ENCODE measurements at places on chromosomes 5 and 9.

DNA sequence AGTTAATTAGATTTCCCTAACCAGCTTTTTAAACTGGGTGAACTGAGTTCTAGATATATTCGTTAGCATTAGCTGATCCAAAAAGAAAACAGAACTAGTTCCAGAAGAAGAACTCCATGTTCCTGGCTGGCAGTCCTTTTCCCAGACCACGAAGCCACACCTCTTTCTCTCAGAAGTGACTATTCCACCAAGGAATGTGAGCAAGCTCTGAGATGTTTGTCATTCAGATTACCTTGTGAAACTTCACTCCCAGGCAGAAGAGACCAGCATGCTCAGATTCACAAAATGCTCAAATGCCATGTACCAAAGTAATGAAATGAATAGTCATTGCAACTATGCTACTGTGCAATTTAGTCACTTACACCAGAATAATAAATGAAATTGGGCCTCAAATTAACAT, 4.4 kb upstream of the SSBP2 start:
- DNase-seq, result peak; percentile 75

DNA sequence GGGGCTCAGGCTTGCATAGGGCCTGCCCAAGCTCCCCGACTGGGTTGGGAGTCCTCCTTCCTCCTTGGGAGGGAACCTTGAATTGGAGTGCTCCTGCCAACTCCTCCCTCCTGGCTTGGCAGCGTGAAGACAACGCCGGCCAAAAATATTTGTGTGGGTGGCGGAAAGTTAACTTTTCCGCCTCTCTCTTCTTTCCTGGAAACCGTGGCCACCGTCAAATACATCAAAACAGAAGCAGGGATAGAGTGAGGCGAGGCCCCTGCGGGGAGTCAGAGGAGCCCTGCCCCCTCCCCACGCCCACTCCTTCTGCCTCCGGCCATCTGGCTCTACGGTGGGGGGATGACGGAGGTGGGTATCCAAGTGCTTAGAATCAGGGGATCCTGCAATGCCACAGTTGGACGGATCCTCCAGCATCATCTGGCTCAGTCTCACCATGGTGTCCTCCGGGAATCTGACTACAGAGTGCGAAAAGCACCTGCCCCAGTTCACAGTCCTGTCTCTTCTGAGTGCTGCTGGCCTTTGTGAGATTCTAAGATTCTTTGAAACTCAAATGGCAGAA, 25.2 kb upstream of the SYNPO start:
- DNase-seq, result peak; percentile 46

GRCh38 chr9:114258866-114259797, 63.8 kb upstream of the ORM1 start:
- DNase-seq, result no peak

GRCh38 chr5:123879071-123879470, 367.1 kb downstream of the CSNK1G3 start:
- DNase-seq, result no peak

GRCh38 chr5:168740811-168741213, 161.6 kb upstream of the PANK3 start:
- DNase-seq, result peak; percentile 88

GRCh38 chr5:40367255-40367654, 312.5 kb upstream of the PTGER4 start:
- DNase-seq, result no peak

- DNase-seq, result no peak
These were observed 62.7 kb upstream of the TMEM252 start for GRCh38 chr9:68603371-68603770.

DNA sequence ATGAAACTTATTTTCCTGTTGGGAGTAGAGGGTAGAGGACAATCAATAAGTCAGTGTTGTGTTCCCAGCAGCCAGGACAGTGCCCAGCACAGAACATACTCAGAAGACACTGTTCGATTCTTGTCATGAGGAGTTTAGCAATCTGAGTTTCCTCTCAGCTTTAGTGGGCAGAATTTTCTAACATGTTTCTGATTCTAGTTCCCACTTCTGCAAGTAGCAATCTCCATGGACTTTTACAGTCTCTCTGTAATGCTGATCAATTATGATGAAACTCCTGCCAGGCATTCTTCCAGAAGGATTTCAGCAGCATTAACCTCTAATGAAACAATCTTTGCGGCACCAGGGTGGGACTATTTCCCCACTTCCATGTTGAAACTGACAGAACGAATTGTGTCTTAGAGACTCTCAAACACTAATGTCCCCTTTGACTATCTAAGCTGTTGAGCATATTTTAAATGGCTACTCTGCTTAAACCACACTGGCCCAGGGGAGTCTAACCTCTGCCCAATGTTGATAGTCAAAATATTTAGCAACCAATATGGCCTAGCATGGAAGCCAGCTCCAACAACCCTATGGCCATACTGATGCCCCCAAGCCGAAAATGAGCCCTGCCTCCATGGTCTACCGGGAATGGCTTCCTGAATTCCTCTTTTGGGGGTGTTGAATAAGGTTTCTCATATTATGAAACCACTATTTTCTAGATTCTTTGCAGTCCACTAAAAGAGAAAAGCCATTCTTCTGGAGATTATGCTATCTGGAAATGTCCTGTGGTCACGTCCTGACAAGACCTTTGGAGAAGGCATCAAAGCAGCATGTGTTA, 484.3 kb downstream of the BNC2 start:
- DNase-seq, result no peak

DNA sequence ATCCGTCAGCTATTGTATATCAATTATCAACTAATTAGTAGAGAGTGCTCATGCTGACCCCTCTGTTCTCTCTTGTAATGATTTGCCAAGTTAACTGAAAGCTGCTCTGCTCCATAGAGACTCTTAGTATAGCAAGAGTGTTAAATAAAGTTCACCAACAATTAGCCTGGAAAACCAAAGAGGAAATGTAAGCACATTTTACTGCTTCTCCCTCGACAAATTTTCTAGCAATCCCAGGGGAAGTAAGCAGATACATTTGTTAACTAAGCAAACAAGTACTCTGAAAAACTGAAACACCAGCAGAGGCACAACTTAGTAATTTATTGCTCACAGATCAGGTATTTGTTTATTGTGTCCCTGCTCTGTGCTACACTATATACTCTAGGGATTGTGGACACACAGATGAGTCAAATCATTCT, 162.2 kb downstream of the GLIS3 start:
- DNase-seq, result no peak

GRCh38 chr9:77731008-77731698, 83.0 kb upstream of the GNA14 start:
- no peak for DNase-seq

Measured in tibial artery (tissue), 4 donors.